Nephron progenitor cell (in vitro differentiated cells): ENCODE measurements at places on chromosomes 6 and 20.

DNA sequence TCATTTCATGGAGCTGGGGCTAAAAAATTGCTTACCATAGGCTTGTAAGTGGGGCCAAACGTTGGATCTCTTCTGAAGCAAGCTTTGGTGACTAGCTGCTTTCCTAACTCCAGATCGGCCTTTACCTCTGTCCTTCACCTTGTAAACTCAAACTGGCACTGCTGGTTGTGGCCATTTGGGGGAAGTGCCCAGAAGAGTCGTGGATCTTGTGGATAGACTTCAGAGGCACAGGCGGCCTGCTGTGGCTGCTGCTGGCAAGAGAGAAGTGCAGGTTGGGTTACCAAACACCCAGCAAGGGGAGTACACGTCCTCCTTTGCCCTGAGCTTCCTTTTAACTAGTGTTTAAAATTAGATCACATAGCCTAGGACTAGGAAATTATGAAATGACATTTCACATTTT lies 36.8 kb upstream of the KLHL31 start:
- no peak for DNase-seq

GRCh38 chr20:63047267-63047666 lies 40.5 kb upstream of the BHLHE23 start:
- DNase-seq, result no peak

DNA sequence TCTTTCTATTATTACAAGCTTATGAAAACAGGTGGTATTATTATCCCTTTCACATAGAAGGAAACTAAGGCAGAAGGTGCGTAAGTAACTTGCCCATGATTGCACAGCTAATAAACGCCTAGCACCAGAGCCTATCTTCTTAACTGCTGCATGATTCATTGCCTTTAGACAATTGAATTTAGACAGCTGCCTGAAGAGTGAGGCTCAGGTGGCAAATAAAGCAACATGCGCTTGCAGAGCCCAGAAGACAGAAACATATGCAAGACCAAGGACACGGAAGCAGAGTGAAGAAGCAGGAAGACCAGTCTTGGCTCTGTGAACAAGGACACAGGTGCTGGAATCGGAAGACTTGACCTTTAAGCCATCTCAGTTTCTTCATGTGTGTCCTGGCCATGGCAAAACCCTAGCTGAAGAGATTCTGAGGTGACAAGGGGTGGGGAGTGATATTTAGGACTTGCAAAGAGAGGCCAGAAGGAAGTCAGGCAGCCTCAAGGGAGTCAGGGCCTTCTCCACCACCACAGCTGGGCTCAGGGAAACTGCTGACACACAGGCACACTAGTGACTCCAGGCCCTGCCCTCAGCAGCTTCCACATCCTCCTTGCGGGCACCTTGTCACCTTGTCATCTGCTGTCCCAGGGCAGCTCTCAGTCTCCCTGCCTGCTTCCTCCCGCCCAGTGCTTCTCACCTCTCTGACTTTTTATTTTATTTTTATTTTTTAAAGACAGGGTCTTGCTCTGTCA lies 91.7 kb upstream of the SLC22A16 start:
- DNase-seq, result no peak

- no peak for DNase-seq
Observed at GRCh38 chr20:5703681-5704101, 46.5 kb upstream of the SHLD1 start.

DNA sequence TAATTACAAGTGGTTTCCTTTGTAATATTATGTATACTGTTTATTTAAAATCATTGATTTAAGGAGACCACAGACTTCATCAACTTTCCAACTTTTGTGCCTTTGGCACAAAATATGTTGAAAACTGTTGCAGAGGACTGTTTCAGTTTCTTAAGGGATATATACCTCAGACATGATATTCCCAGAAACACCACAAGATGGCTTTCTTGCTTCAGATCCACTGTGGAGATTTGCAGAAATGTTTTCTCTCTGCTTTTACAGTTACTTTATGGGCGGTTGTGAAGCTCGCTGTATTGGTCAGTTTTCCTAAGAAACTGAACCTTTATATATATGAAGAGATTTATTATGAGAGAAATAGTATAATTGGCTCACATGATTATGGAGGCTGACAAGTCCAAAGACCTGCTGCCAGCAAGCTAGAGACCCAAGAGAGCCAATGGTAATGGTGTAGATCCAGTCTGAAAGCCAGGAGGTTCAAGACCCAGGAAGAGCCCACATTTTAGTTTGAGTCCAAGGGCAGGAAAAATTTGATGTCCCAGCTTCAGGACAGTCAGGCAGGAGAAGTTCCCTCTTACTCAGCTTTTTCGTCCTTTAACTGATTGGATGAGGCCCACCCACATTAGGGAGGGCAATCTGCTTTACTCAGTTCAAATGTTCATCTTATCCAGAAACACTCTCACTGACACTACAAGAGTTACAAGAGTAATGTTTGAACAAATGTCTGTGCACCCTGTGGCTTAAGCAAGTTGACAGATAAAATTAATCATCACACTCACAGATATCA lies 12.8 kb downstream of the ME1 start:
- no peak for DNase-seq

DNA sequence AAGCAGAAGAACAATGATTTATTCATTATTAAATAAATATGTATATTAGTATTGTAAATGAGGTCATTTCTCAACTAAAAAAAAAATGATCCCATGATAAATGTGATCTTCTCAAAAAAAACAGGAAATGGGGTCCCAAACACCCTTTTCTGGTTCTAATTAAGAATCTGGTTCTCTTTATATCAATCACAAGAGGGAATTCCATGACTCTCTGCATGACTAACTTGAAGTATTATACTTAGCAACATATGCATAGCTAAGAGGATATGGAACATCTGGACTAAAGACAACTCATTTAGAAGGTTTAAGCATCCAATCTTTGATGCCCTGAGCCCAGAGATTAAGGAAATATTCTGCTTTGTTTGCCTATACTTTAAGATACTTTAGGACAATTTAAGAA lies 89.7 kb upstream of the EMILIN3 start:
- no peak for DNase-seq

DNA sequence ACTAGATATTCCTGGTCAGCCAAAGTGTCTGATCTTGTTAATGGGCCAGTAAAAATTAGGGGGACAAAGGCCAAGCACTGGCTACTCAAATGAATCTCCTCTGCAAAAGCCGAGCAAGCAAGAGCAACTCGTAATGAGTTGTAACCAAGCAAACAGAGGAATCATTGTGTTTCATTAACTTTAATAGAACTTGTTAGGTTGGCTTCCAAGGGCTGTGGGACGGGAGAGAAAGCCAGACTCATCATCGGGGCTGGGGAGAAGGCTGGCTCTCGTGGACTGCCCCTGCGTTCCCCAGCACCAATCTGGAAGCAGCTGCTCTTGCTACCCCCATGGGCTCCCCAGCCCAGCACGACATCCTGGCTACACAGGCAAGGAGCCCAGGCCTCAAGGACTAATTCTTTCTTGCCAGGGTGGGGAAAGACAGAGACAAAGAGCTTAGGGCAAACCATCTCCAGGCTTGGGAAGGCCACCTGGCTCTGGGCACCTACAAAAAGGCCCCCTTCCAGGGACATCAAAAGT lies 10.5 kb upstream of the SCUBE3 start:
- DNase-seq, result no peak

GRCh38 chr20:51306521-51307358 lies 235.8 kb downstream of the NFATC2 start:
- peak; percentile 90 for DNase-seq

DNA sequence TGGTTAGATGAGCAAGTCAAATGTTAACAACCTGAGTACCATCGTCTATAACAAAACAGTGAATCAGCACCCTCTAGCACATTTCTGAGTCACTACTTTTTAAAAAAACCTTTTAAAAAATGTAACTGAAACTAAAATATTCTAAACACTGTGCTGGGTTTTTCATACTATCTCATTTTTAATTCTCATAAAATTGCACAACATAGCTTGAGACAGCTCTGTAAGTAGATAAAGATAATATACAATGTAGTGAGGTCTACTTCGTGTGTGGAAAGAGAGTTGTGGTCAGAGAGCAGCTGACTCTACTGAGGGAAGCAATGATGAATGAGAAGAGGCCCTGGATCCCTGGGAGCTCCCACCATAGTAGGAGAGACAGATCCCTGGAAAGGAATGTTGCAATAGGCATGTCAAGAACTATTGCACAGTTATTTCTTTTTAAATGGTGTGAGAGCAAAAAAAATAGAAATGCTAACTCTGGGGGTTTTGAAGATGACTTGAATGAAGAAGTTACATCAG lies 13.6 kb upstream of the CALHM6 start:
- DNase-seq, result no peak

DNA sequence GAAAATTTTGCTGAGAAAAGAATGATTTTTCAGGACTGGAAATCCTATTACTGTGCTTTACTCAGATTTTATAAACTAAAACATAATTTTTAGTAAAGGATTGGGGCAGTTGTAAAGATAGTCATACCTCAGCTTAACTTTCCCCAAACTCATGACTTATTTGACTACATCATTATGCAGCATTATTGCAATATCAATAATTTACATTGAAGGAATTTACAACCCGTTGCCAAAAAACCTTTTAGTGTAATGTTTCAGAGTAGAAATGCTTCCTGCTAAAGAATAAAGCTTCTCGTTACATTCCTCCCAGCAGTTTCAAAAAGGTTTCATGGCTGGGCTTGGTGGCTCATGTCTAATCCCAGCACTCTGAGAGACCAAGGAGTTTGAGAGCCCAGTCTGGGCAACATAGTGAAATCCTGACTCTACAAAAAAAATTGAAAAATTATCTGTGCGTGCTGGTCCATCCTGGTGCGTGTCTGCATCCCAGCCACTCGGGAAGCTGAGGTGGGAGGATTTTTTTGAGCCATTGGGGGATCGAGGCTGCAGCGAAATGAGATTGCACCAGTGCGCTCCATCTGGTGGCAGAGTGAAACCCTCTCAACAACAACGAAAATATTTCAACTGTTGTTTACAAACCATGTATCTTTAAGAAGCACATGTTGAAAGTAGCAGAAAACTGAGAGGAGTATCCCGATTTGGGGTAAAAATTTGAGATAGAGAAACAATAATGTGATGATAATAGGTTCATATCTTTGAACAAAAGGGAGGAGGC lies 4.4 kb downstream of the AMD1 start:
- DNase-seq, result peak; percentile 42

GRCh38 chr20:987677-988076 lies 14.4 kb downstream of the RSPO4 start:
- DNase-seq, result no peak

- DNase-seq, result no peak
Observed at GRCh38 chr6:147642458-147642857, 134.0 kb downstream of the SAMD5 start.

- no peak for DNase-seq
Observed at GRCh38 chr20:45918779-45919537, 7.0 kb upstream of the PLTP start.

- DNase-seq, result no peak
Observed at GRCh38 chr6:83792846-83793245, 60.3 kb upstream of the RIPPLY2 start.

DNA sequence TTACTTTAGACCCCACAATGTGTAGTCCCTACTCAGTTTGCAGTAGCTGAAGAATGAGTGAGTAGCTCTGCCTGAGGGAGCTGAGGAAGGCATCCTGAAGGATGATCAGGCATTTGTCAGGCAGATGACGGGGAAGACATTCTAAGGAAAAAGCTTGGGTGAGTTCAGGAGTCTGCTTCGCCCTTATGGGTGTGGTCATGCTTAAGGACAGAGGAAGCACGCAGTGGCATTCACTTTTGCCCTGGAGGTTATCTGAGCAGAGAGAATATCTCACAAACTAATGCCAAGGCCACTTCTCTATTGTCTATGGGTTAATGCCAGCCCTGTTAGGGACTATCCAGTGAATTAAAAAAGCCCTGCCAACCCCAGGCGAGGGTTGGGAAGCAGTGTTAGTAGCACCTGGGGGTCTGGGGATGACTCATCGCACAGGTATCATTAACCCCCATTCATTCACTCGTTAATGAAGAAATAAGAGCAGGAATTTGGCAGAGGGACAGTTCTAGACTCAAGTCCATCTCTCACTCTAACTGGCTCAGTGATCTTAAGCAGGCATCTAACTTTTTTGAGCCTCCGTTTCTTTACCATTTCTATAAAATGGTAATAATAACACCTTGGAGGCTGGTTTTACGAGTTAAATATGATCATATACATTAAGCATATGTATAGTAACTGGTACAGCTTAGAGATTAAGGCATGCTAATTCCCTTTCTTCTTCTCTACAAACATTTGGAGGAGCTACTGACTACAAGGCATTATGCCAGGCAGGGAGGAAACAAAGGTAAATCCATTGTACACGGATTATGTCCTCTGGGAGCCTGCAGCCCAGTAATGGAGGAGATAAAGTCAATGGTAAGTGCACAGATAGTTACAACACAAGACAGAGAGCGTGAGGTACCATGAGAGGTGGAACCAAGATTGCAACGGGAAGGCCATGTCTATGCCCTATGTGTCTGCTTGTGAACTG lies 93.2 kb upstream of the AKIRIN2 start:
- DNase-seq, result no peak

- DNase-seq, result no peak
Observed at GRCh38 chr6:45548657-45549515, 171.2 kb upstream of the SUPT3H start.

- no peak for DNase-seq
Observed at GRCh38 chr6:43887906-43888683, 118.1 kb downstream of the VEGFA start.

DNA sequence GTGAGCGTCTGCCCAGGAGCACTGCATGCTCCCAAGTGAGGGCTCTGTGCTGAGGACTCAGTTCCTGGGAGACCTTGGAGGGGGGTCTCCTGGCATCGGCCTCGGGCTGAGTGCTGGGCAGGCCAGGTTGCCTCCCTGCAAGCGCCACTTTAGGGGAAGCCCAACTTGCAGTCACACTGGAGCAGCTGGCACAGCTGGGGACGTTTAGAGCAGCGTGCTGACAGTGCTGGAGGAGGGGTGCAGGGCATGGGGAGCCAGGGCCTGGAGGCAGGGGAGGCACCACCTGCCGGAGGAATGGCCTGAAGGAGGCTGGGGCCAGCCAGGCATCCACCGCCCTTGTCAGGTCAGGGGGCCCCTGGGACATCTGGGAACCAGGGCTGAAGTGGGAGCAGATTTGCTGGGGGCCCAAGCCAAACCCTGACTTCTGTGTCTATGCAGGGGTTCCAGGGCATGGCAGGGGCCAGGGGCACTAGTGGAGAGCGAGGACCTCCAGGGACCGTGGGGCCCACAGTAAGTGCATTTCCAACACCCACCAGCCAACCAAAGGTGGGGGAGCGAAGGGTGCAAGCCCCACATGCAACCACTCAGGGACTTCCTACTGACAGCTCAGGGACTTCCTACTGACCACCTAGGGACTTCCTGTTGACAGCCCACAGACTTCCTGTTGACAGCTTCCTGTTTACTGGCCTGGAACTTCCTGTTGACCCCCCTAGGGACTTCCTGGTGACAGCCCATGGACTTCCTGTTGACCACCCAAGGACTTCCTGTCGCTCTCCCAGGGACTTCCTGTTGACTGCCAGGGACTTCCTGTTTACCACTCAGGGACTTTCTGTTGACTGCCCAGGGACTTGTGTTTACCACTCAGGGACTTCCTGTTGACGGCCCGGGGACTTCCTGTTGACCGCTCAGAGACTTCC lies 33.6 kb downstream of the COL20A1 start:
- no peak for DNase-seq
